Spleen (tissue), 13 donors: ENCODE measurements at places on chromosomes 2 and 18. TPM values are rescaled to one million over a fixed set of nuclear protein-coding genes. Genes with fewer than 3 reads are reported as not detected.

Gene LYPD1
- 0.87 TPM for total RNA-seq

- no peak overlapping the region for H3K4me3 ChIP-seq
- no peaks in the 10 kb centered on the region for H3K4me1 ChIP-seq
- H3K27ac ChIP-seq = no peak overlapping the region
- no peak for DNase-seq
- H3K27me3 ChIP-seq = no peaks in the 10 kb centered on the region
- H3K36me3 ChIP-seq = no peaks in the 10 kb centered on the region
Observed at GRCh38 chr18:457521-458412, 42.7 kb downstream of the COLEC12 start.

GRCh38 chr2:10658041-10658913, 31.5 kb downstream of the NOL10 start:
- no peaks in the 10 kb centered on the region for H3K27me3 ChIP-seq
- no peak for DNase-seq
- H3K27ac ChIP-seq = no peak overlapping the region

DNA sequence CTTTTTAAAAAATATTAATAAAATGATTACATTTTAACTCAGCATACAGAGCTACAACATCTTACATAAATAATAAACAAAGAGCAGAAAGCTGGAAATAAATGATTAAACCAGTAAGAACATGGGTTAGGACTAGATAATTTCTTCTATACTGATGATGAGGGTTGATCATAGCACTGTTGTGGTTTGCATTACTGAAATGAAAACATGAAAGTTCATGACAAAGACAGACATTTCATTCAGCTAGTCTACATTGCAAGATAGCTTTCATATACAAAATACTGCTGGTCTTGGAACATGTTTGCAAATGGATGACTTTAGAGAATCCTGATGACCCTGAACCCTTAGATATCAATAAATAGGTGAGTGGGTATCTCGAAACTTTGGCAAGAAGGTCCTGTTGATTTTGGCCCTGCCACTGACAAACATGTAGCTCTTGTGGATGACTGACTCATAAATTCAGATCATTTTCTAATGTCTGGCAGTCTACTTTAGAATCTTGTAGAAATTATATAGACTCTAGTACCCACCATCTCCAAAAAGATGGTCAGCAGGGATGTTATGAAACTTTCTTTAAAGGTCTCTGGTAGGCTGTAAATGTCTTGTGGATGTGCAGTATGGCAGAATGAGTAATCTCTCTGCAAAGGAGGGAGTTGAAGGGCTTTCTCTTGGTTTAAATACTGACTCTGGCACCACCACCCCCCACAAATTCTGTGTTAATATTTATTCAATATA, 15.5 kb upstream of the CDC42EP3 start:
- H3K36me3 ChIP-seq = no peaks in the 10 kb centered on the region
- H3K4me3 ChIP-seq = no peak overlapping the region
- H3K4me1 ChIP-seq = peaks cover 15% of the 10 kb centered on the region
- DNase-seq = no peak

DNA sequence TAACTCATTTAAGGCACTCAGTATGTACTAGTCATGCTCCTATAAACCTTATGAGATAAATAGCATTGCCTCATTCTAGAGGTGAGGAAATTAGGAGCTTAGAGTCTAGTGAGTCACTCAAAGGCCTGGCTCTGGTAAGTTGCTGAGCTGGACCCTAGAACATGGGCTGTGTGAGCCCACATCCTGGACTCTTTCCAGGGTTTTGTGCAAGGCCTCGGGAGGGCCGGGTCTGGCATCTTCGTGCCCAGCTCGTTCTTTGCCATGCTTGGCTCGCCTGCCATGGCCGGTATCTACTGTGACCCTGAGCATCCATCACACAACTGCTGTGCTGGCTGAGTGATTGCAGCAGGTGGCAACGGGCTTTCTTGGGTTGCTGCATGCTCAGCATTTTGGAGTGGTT, 168.0 kb downstream of the LPIN1 start:
- no peaks in the 10 kb centered on the region for H3K36me3 ChIP-seq
- DNase-seq = no peak
- H3K4me1 ChIP-seq = no peaks in the 10 kb centered on the region

GRCh38 chr2:178088774-178089270, 16.2 kb upstream of the PDE11A start:
- no peak overlapping the region for H3K27ac ChIP-seq
- no peaks in the 10 kb centered on the region for H3K4me1 ChIP-seq
- H3K27me3 ChIP-seq = no peaks in the 10 kb centered on the region
